Femur (tissue), 1 donor: ENCODE measurements at places on chromosomes 13 and 19.
A peak's percentile ranks its signal among the peaks of the same experiment; 100 is the strongest.

GRCh38 chr13:34913040-34913439 is 29.0 kb upstream of the NBEA start:
- peak; percentile 21 for DNase-seq

DNA sequence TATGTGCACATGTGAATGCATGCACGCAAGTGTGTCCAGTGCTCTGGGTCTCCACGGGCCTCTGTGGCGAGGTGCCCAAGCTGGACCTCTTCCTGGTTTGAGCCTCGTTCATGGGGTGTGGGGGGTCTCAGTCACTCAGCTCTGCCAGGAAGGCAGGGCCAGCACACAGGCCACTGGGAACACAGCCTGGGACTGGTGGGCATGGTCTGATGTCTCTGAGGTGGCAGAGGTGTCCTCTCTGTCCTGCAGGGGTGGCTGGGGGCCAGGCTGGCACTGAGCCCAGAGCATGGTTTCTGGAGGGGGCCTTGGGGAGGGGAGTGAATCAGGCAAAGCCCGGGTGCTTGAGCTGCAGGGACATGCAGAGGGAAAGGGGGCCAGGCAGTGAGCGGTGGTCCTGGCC is 9.4 kb downstream of the LRP3 start:
- no peak for DNase-seq

GRCh38 chr13:28489524-28489931 is 5.4 kb downstream of the FLT1 start:
- no peak for DNase-seq

- no peak for DNase-seq
These were observed 196.1 kb upstream of the MAB21L1 start for GRCh38 chr13:35672611-35673010.

- DNase-seq = no peak
These were observed 997 bp upstream of the KCNN4 start for GRCh38 chr19:43781630-43782310.

DNA sequence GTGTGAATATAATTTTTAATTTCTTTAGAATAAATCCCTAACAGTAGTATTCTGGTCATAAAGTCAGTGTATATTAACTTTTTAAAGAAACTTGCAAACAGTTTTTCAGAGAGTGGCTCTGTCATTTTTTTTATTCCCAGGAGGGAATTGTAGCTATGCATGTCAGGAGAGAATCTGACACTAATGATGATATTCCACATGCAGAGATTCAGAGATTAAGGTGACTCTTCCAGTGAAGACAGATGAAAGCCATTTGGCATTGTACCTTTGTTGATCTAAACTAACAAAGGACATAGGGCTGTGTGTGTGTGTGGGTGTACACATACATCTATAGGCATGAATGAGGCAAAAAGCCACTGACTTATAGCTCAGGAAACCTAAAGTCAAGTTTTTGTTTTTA is 99.9 kb downstream of the TNFSF13B start:
- no peak for DNase-seq

DNA sequence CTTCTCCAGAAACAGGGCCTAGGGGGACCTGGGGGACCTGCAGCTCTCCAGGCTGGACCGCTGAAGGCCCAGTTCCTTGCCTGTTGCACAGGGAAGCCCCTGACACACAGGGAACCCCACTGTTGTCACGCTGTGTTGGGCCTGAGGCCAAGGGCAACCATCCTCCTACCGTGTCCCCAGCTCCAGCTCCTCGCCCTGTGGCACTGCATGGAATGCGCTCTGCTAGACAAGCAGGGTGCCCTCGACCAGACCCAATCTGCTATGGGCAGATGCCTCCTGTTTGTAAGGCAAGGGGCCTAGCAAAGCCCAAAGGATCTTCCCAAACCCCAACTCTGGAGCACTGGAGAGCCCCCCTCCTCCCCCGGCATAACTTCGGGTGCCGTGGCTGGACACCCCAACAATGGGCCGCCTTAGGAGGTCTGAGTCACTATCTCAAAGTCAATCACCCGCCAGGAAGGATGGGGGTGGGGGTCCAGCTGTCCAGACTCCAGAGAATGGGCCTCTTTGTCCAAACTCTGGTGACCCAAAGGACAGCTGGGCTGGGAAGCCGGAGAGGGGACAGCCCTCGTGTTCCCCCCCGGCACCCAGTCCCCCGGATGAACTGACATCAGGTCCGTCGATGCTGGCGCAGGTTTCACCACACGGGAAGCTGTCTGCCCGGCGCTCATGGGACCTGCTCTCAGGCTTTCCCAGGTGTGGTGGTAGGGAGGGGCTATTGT is 3.7 kb downstream of the BRSK1 start:
- DNase-seq = no peak

- DNase-seq = no peak
These were observed 61.9 kb downstream of the WASF3 start for GRCh38 chr13:26619358-26619757.

DNA sequence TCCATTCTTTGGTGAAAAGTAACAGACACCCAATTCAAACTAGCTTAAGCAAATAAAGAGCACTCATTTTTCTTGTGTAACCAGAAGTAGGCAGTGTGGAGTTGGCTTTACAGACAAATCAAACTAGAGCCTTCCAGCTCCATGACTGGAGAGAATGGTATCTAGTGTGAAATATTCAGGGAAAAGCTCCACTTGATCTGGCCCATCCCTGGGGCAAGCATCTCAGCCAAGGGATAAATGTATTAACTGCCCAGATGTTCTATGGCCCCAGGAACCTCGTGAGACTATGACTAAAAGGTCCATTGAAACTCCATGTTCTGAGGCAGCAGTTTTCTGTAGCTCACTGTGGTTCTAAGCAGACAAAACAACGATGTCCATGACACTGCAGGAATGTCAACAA is 49.9 kb downstream of the TBC1D4 start:
- DNase-seq = no peak

DNA sequence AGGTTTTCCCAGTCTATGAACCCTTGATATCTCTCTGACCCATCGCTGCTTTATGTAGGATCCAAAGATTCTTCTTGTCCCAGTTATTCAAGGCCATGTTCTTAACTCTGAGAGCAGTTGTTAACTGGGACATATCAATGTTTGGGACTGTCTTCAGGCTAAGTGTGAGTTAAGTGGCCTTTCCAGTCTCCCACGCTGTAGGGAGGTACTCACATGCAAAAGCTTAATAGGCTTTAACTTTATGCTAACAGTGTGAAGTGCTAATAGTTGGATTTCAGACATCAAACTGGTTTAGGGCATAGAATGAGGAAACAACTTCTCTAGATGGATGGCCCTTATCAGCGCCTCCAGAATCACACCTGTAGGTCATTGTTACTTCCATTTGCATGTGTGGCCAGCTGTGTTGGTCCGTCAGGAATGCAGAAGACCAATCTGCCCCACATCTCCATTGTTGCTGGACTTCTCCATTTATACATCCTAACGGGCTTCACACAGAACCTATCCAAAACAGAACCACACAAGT is 104.7 kb upstream of the MBNL2 start:
- no peak for DNase-seq

DNA sequence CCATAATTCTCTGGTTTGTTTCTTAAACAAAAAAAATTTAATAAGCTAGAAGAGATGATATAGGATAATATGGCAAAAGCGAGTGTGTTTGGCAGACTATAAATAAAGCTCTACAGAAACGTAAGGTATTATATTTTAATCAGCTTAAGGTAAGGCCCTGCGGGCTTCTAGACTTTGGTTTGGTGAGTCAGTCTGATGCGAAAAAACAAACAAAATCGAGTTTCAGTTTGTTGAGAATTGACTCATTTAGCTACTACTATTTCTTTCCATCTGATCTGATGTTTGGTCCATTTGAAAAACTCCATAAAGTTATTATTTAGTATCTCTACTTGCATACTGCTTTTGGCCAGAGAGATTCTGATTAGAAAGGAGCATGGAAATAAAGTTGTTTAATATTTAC is 138.0 kb downstream of the MIPEP start:
- no peak for DNase-seq

DNA sequence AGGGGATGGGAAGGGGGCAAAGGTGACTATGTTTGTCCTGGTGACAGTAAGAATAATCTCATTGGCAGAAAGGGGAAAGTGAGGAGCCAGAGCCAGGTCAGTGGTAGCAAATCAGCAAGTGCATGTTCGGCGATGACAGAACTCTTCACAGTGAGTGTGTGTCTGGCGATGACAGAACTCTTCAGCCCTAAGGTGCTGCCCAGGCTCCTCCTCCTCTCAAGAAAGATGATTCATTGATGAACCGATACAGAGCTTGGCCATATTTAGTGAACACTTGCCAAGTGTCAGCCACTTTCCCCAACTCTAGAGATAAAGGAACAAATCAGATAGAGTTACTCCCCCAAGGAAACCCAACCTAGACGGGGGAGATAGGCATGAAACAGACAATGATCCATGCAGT is 199.3 kb upstream of the UBL3 start:
- no peak for DNase-seq

DNA sequence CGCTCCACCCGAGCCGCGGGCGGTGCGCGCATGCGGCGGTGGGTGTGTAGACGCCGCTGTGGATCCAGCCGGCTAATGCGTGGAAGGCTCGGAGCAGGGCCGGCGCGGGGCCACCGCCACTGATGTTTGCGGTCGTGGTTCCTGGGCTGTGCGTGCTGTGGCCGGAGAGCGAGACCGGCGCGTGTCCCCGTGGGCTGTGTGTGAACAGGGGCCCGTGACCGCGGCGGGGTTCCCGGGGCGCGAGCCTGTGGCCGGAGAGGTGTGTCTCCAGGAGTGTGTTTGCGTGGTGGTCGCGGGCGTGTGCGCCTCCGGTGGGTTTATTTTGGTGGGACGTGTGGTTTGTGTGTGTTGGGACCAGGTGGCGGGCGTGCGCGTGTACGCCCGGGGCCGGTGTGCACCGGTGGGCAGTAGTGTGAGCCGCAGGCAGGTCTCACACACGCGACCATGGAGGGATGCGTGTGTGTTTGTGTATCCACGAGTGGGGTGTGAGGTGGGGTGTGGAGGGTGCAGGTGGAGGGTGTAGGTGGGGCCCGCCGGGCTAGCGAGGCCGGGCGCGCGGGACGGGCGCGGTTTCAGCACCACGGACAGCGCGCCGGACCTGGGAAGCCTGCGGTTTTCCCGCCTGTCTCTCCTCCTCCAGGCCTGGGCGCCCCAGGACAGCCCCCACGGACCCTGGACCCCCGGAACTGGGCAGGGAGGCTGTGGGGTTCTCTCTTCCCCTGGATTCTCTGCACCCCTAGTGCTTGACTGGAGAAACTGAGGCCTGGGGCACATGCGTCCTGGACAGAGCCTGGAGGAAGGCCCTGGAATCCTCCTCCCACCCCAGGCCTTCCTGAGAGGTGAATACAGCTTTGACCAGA is 1.6 kb downstream of the HCN2 start:
- no peak for DNase-seq

DNA sequence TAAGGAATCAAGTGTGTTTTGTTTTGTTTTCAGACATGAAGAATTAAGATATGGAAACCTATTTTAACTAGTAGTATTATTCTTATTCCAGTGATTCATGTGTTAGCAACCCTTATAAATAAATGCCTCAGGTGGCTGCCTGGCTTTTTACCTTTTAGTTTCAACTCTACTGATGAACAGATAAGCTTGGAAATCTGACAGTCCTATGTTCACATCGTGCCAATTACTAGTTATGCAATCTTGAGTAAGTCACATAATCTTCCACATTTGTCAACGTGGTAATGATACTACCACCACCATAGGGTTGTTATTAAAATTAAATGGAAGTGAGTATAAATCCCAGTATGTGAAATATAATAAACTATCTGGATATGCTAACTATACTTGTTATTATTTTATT is 64.3 kb downstream of the TBC1D4 start:
- DNase-seq = no peak

DNA sequence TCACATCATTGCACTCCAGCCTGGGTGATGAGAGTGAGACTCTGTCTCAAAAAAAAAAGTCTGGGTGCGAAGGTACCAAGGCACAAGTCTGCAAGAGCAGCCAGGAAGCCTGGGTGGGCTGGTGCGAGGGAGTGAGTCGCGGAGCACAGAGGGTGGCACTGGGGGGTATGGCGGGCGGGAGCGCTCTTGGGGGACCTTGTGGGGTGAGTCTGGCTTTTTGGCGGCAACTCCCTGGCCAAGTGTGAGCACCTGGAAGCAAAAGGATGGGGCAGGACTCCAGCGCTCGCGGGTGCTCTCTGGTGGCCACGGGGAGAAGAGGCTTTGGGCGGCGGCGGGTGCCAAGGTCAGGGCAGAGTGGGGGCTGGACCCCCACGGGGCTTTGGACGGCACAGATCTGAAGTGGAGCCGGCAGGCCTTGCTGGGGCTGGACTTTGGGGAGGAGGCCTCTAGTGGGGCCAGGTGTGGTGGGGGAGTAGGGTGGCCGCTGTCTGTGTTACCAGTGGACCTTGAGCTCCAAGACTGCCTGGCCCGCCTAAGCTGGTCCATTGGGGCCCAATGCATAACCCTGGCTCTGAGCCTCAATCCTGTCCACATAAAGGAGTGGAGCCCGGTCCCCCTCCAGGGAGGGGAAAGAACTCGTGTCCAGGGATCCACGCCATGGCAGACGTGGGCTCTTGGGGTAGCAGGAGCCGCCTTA is 1.6 kb downstream of the P2RY11 start:
- peak; percentile 61 for DNase-seq

DNA sequence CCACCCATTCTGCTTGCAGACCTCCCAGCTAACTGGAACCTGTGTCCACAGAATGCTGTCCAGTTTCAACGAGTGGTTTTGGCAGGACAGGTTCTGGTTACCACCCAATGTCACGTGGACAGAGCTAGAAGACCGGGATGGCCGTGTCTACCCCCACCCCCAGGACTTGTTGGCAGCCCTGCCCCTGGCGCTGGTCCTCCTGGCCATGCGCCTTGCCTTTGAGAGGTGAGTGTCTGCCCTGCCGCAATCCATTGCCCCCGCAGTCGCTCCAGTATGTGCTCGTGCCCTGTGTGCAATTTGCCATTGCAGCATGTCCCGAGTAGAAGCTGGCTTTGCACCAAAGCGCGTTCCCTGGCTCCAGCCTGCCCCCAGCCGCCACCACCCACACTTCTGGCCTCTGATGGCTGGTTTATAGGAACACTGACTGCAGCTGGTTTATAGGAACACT is 41.9 kb downstream of the CERS4 start:
- DNase-seq = peak; percentile 70

DNA sequence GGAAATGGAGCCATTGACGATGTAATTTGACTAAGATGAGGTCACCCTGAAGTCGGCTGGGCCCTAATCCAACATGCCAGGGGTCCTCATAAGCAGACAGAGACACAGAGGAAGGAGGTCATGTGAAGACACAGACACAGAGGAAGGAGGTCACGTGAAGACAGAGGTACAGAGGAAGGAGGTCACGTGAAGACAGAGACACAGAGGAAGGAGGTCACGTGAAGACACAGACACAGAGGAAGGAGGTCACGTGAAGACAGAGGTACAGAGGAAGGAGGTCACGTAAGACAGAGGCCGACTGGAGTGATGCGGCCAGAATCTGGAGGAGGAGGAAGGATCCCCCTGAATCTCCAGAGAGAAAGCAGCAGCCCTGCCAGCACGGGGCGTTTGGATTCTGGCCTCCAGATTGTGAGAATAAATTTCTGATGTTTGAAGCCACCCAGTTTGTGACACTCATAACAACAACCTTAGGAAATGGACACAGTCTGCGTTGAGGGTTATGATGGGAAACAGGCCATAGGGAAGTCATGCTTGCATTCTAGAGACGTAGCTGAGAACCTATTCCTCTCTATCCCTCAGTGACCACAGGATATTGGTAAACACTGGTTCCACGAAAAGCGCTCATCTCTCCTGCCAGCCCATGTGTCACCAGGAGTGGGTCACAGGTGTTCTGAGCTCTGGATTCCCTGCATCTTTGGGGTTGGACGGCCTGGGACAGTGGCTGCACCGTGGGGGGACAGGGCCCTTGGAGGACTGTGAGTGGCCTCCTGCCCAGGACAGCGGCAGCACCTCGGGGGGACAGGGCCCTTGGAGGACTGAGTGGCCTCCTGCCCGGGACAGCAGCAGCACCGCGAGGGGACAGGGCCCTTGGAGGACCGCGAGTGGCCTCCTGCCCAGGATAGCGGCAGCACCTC is 108.5 kb downstream of the SOX1 start:
- DNase-seq = no peak

- no peak for DNase-seq
These were observed 35.9 kb downstream of the RAB20 start for GRCh38 chr13:110525328-110526319.
